ENCODE measurements at places on chromosomes 7 and 10. TPM values are rescaled to one million over a fixed set of nuclear protein-coding genes. Genes with fewer than 3 reads are reported as not detected.

The ZNF804B gene
- not detected for total RNA-seq

The JCAD gene
- total RNA-seq: 9.0 TPM

The ZNF239 gene
- total RNA-seq: 3.7 TPM

The DDX21 gene
- total RNA-seq: 66.2 TPM

The RBM20 gene
- total RNA-seq: 1.4 TPM

The HABP2 gene
- total RNA-seq: 1.3 TPM

The TMEM270 gene
- total RNA-seq: not detected

The NACAD gene
- 9.4 TPM for total RNA-seq

The ELMO1 gene
- total RNA-seq: 1.6 TPM

The LRIT2 gene
- total RNA-seq: not detected

The PLXDC2 gene
- 30.4 TPM for total RNA-seq

The IFIT1B gene
- total RNA-seq: not detected

The SNX10 gene
- total RNA-seq: 3.9 TPM

The ADRA2A gene
- total RNA-seq: under 0.01 TPM

The BUD23 gene
- total RNA-seq: 62.2 TPM

The TRIL gene
- total RNA-seq: 9.9 TPM

The MUC12 gene
- 2.9 TPM for total RNA-seq

The SPOCK2 gene
- 17.8 TPM for total RNA-seq

The DNAJC12 gene
- total RNA-seq: 0.89 TPM

The C10orf67 gene
- under 0.01 TPM for total RNA-seq

The TET1 gene
- 2.5 TPM for total RNA-seq

The GSTO2 gene
- total RNA-seq: 5.3 TPM

The TUBGCP2 gene
- total RNA-seq: 67.5 TPM

The BMI1 gene
- total RNA-seq: 24.6 TPM

Measured in mesangial cell (primary cell).